ENCODE measurements at places on chromosomes 7 and 10.

DNA sequence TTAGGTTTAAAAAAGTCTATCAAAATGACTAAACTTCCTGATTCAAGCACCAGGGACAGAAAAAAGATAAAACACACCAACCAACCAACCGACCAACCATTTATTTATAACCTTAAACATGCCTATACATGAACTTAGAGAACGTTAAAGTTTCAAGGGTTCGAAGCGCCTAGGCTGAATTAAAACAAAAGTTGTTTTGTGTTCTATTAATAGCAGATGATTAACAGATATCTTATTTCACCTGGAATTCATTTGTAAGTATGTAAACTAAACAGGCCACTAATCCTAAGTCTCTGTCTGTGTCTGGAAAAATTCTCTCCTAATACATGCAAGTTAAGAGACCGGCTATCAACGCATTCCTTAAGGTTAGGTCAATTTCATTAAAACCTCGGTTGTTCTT is 1.4 kb downstream of the BAIAP2L1 start:
- no peak for DNase-seq

DNA sequence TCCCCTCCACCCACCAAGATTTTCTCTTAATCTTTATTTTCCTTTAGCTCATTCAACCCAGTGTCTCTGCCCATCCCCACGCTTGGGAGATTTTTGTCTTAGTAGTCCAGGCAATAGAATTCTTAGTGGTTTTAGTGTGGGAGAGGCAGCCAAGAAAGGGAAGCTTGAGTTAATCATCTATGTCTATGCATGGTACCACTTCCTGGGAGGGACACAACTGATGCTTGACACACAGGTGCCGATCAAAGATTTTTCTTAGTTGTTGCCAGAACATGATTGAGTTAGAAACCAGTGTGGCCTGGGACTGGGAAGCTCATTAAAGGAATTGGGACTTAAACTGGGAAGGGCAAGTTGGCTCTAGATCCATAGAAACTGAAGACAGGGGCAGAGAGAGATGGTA is 3.1 kb downstream of the STRA8 start:
- DNase-seq, result no peak

GRCh38 chr10:35462491-35462934 is 126.2 kb downstream of the CCNY start:
- no peak for DNase-seq

GRCh38 chr10:104548090-104548489 is 93.0 kb upstream of the SORCS3 start:
- no peak for DNase-seq

- DNase-seq, result no peak
Observed at GRCh38 chr10:7480742-7481367, 70.0 kb upstream of the SFMBT2 start.
